ENCODE measurements at places on chromosomes 5 and 9.

- no peak for DNase-seq
These were observed 384.6 kb downstream of the SPOCK1 start for GRCh38 chr5:137114529-137114928.

- DNase-seq: no peak
These were observed 65.5 kb downstream of the CCNH start for GRCh38 chr5:87347272-87347671.

DNA sequence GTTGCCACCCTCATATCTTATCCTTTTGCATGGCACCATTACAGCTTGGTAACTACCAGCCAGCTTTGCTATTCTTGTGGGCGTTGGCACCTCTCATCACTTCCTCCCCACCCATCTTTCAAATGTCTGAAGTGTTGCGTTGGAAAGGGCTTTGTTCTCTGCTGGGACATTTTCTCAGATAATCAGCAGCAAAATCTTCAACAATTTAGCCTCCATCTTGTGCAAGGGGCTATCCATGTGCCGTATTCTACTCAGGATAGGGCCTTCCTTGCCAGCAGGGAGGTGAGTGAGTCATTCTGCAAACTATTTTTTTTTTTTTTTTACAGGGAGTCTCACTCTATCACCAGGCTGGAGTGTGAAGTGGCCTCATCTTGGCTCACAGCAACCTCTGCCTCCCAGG, 62.1 kb upstream of the NUDT12 start:
- no peak for DNase-seq

DNA sequence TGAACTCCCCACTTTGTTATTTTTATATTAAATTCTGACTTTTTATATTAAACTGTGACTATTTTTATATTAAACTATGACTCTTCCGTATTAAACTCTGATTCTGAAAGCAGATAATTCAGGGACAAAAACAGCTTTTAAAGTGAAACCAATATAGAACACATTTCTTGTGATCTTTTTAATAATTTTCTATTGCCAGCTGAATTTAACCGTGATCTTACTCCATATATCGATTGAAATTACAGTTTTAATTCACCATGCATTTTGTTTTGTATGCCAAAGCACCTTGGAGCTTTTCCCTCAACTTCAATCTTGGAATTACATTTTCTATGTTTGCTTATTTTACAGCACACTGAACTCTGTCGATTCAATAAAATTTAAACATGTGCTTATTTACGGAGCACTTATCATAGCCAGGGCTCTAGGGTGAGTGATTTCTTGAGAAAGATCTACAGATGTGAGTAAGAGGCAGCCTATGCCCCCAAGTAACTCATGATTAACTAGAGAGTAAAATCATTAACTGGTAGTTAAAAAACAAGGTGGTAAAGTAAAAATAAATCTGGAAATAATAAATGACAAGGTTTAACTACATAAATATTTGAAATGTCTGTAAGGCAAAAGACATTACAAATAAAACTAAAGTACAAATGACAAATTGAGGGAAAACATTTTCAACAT, 72.9 kb upstream of the ALDH1B1 start:
- DNase-seq: no peak

DNA sequence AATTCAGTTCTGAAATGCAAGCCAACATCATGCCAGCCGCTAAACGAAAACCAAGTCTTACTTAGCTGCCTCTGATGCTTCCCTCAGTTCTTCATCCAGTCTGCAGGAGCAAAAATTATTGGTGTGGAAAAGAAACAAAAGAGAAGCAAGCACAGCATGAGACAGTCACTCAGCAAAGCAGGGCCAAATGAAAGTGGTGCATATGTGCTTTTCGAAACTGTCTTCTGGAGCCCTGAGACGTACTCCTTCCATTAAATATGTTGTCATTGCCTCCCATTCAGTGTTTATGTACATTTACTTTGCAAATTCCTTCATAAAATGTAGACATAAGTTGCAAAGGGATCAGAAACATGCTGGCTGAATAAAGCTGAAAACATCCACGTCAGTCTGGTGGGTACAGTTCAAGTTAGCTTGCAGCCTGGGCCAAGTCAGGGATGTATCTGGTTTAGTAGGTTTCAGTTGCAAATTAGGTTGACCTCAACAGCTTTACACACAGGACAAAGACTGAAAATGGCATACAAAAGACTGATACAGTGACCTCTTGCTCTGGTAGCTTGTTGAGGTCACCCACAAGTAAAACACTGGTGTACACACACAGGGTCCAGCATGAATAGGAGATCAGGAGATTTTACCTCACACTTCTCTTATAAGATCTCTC, 139.7 kb upstream of the PCA3 start:
- no peak for DNase-seq

DNA sequence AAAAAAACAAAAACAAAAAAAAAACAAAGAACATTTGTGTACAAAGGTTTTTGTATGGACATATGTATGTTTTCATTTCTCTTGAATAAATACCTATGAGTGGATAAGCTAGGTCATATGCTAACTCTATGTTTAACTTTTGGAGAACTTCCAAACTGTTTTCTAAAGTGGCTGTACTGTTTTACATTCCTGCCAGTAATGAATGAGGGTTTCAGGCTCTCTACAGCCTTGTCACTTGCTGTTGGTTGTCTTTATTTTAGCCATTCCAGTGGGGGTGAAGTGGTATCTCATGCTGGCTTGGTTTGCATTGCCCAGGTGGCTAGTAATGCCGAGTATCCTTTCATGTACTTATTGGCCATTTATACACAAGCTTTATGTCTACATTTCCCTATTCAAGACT, 9.1 kb upstream of the TRIO start:
- no peak for DNase-seq

DNA sequence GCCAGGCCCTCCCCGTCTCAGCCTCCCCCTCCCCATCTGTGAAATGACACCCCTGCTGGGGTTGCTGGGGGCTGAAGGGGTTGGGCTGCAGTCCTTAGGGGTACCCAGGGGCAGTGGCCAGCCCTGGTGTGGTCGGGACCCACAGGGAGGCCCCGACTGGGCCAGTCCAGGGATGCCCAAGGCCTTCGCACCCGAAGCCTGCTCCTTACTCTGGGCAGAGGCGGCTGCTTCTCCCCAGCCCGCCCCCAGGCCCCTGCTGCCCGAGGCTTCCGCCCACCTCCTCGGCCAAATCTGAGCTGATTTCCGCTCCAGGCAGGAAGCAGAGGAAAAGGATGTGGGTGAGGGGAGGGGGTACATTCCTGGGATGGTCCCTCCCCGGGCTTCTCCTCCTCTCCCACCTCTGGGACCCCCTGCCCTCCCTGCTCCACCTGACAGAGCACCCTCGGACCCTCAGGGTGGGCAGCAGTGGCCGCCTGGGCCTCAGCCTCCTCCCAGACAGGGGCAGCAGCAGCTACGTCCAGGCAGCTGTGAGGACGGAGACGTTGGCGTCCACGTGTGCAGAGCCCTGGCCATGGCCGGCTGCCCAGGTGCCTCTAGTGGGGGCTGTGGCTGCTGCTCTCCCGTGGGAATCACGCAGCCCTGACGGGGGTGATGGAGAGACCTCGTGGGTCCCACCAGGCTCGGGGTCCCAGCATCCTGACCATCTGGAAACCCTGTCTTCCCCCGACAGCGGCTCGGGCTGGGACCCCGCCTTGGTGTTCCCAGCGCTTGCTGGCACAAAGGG, 4.2 kb upstream of the NRARP start:
- no peak for DNase-seq

GRCh38 chr5:54526604-54527288, 9.2 kb downstream of the SNX18 start:
- DNase-seq: no peak

GRCh38 chr9:32631991-32632390, 3.5 kb downstream of the TAF1L start:
- no peak for DNase-seq

- DNase-seq: no peak
These were observed 186.8 kb downstream of the ACTL7B start for GRCh38 chr9:108668938-108669335.

GRCh38 chr5:109769597-109770291, 80.0 kb downstream of the MAN2A1 start:
- no peak for DNase-seq

DNA sequence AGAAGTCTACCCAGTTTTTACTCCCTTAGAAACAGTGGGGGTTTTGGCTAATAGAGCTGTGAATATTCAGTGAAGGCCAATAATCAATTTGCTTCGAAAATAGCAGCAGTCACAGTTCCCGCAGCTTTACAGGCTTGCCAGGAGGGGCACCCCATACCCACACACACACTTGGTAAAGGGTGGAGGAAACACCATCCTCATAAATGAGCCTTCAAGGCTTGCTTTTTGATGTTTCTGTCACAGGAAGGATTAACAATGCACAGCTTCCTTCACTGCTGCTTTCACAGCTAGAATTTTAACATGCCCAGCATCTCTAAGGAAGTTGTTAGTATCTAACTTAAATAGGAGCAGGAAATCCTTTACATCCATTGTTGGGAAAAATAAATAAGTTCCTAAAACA, 1247.5 kb upstream of the C9orf72 start:
- DNase-seq: no peak

DNA sequence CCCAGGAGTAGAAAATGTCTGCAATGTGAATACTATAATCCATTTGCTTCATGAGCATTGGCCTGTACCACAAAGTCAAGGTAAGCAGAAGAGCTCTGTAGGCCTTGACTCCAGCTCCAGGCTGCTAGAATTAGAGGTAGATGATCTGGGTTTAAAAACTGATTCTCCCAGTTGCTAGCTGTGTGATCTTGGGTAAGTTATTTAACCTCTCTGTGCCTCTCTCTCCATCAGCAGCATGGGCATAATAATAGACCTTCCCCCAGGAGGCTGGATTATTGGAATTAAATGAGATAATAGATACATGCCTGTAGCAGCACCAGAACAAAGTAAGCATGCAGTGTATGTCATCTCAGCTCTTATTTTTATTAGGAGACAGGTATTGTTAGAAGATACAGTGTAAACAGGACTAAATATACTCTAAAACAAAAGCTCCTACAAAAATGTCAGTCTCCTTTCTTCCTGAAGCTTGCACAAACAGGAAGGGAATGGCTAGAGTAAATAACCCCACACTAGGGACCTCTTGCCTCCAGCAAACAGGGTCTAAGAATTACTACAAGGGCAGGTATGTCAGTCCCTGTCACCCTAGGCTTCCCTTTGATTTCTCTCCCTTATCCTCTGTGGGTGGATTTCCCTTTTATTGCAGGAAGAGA, 57.5 kb downstream of the PSAT1 start:
- no peak for DNase-seq

- no peak for DNase-seq
These were observed 42.4 kb upstream of the KCNMB1 start for GRCh38 chr5:170431571-170431970.

DNA sequence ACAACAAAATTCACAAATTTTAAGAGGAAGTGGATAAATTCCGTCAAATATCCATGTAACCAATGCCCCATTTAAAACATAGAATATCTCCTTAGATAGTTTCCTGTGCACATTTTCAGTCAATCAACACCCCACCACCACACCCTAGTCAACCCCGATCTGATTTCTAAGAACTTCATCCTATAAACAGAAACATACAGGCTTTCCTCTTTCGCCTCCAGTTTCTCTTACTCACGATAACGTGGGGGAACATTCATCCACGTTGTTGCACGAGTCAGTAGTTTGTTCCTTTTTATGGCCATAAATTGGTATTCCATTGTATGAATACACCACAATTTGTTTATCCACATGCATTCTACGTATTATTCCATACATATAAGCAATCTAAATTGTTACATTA, 35.6 kb upstream of the TRIO start:
- no peak for DNase-seq

- no peak for DNase-seq
These were observed 216.0 kb upstream of the KLF4 start for GRCh38 chr9:107705521-107705920.

GRCh38 chr9:136744773-136745172, 2.0 kb upstream of the LCN10 start:
- DNase-seq: no peak

DNA sequence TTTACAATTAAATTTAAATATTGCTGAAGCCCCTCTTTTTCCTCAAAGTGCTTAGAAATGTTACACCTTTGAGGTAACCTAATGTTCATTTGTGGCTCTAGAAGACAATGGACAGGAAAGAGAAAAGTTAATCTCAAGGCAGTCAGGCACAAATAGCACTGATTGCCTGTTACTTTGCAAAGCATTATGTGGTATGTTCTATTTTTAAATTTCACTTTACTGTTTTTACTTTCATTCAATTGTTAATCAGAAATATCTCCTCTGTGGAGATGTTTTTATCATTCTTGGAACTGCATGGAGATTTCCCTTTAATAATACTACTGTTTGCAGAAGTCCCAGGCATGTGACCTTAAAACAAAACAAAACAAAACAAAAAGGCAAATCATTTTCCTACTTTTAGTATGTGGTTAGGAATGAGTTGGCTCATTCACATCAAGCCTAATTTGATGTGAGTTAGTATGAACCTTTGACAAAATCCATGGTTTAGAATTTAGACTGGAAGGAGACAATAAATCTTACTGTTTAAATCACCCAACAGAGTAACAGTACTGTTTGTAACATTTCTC, 67.5 kb downstream of the CWC27 start:
- no peak for DNase-seq

GRCh38 chr5:114636271-114636670, 274.4 kb downstream of the KCNN2 start:
- DNase-seq: no peak

GRCh38 chr9:12813960-12814876, 39.4 kb downstream of the LURAP1L start:
- no peak for DNase-seq

DNA sequence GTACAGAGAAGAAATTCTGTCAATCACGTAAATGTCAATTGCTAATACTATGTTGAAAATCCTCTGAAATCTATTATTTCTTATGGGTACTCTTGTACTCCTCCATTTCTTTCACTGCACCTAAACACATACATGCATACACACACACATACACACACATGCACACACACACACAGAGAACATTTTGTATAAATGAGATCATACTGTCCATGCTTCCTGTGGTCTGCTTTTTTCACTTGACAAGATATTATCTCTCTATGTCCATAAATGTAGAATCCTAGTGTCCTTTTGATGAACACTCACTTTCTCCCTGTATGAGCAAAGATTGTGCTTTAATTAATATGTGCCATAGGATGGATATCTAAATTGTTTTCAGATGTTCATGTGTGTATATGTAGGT, 32.7 kb upstream of the TLR4 start:
- no peak for DNase-seq

GRCh38 chr5:168796593-168797580, 217.7 kb upstream of the PANK3 start:
- DNase-seq: no peak

- DNase-seq: no peak
These were observed 55.9 kb downstream of the NSUN2 start for GRCh38 chr5:6576861-6577501.

GRCh38 chr5:58800356-58800755, 217.5 kb downstream of the RAB3C start:
- no peak for DNase-seq

GRCh38 chr5:111075520-111075919, 4.0 kb downstream of the TSLP start:
- no peak for DNase-seq
